HTR-8/SVneo (cell line): ENCODE measurements at places on chromosomes 6 and 20.

GRCh38 chr6:29926413-29927274, 15.7 kb upstream of the HLA-A start:
- no peak for DNase-seq

GRCh38 chr20:41232973-41233926, 84.3 kb downstream of the ZHX3 start:
- peak; percentile 41 for DNase-seq

DNA sequence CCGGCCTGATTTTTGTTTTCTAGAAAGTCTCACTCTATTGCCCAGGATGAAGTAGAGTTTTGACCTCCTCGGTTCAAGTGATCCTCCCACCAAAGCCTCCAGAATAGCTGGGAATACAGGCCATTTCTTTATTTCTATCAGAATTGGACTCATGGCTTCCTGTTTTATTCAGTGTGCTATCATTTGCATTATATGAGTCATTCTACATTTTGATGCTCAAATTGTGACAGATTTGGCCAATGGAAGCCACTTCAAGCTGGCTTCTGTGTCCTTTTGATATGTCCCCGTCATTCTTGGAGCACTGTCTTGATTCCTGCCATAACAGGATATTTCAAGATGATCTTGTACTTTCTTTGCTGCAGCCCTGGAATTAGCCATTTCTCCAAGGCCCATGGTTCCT, 75.1 kb downstream of the CNBD2 start:
- no peak for DNase-seq

GRCh38 chr6:156727715-156728385, 49.3 kb upstream of the ARID1B start:
- DNase-seq: no peak

- no peak for DNase-seq
Observed at GRCh38 chr6:147904416-147904815, 395.9 kb downstream of the SAMD5 start.

GRCh38 chr20:23446505-23446904, 6.2 kb downstream of the CST11 start:
- peak; percentile 14 for DNase-seq

DNA sequence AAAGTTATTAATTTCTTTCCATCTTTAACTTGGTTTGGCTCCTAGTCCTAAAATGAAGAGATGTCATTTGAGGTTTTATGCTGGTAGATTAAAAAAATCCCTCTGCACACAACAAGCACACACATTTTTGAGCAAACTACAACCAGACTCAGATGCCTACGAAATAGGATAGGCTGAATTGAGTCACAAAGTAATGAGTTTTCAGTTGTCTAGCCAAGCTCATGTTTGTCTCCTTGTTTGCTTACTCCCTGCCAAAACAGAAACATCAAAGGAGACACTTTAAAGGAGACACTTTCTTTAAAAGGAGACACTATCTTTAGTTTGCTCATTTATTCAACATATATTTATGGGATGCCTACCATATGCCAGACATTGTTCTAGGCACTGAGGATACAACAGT, 56.2 kb downstream of the TPBG start:
- DNase-seq: no peak

DNA sequence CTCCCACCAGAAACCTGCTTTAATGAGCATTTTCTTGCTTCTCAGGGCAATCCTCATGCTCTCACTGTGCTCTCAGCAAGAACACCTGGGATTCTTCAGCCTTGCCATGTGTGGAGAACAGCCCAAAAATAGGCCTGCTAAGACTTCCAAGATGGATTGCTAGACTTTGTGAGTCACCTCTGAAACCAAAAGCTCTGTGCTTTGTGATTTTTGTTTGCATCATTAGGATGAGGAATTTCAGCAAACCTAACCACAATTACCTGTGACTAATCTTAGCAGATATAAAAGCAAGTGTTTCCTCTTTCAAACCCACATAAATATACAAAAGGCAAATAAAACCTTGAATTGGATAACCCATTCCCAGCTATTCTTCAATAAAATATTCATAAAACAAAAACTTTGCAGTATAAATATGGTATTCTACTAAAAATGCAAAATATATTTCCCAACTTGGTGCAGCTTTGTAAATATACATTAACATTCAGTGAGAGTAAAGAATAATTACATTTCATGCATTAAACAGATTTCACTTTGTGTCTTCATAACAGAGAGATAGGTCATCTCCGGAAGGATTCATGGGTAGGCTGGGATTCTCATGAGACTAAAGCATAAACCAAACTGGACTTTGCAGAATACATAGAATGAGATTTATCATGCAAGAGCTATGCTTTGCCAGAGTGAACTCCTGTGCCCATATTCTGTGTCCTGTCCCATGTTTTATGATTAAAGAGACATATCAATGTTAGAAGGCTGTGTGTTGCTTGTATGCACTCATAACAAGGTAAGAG, 33.5 kb downstream of the TPBG start:
- DNase-seq: peak; percentile 51

DNA sequence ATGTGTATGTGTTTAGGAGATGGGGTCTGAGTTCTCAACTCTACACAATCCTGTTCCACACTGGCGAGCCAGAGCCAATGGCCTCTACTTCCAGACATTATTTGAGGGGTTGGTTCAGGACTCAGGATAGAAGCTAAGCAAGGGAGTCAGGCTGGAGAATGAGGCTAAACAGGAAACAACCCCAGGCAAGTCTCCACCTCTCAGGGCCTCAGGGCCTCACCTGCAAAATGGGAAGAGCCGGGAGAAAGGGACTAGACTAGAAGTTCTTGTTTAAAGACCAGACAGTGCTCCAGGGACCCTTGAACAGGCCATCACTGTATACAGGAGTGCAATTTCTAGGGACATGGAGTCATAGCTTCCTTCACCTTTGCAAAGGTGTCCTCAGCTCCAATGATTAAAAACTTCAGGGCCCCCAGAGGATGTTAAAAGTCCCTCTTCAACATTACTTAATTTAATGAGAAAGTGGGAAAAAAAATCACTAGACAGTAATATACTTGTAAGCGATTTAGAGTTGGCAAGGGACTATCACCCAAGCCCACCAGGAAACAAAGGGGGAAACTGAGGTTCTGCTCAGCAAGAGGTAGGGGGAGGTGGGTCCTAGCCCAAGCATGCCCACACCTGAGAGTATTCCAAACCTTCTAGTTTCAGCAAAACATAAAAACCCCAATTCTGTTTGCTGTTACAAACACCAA, 41.7 kb downstream of the ZMYND8 start:
- no peak for DNase-seq

GRCh38 chr6:15457121-15457650, 205.6 kb downstream of the DTNBP1 start:
- no peak for DNase-seq

- no peak for DNase-seq
Observed at GRCh38 chr6:112846681-112847080, 499.6 kb downstream of the RFPL4B start.
